ENCODE measurements at places on chromosomes 6 and 20.

DNA sequence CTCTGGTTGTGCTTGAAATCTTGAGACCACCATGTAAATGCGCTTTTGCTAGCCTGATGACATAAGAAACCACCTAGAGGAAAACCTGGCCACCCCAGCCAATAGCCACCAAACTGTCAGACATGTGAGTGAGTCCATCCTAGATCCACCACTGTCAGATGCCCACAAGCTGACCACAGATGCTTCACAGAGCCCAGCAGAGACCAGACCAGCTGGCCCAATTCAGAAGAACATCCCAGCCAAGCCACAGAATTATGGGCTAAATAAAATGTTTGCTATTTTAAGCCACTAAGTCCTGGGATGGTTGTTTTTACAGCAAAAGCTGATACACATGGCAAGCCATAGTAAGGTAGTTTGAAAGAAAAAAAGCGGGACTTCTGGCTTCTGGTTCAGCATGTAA lies 425.3 kb downstream of the KIF16B start:
- DNase-seq: no peak

GRCh38 chr6:107059606-107060005 lies 31.6 kb downstream of the MTRES1 start:
- no peak for DNase-seq

- no peak for DNase-seq
Observed at GRCh38 chr20:8633366-8633765, 435.5 kb upstream of the PLCB4 start.

GRCh38 chr6:73644030-73644429 lies 9.8 kb downstream of the SLC17A5 start:
- DNase-seq: no peak

- DNase-seq: no peak
Observed at GRCh38 chr6:131646249-131646670, 9.2 kb downstream of the ENPP3 start.

GRCh38 chr6:74087899-74088298 lies 391.9 kb downstream of the CD109 start:
- DNase-seq: no peak

DNA sequence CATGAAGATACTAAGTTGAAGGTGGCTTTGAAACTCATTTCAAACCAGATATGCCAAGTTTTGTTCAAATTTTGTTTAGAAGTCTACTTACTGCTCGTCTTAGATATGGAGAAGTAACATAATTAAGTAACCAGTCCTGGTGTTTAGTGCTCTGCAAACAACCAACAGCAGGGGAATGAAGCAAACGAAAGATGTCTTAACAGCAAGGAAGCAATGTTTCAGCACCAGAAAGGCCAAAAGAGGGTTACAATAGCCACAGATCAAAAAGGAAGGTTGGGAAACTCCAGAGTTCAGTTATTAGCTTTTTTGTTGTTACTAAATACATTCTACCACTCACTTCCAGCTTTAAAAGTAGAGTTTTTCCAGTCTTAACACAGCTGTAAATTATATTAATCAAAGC lies 45.1 kb downstream of the LHFPL5 start:
- no peak for DNase-seq

- no peak for DNase-seq
Observed at GRCh38 chr20:53881362-53881761, 189.0 kb downstream of the BCAS1 start.

- DNase-seq: peak; percentile 94
Observed at GRCh38 chr20:362271-363254, 15.7 kb downstream of the NRSN2 start.

DNA sequence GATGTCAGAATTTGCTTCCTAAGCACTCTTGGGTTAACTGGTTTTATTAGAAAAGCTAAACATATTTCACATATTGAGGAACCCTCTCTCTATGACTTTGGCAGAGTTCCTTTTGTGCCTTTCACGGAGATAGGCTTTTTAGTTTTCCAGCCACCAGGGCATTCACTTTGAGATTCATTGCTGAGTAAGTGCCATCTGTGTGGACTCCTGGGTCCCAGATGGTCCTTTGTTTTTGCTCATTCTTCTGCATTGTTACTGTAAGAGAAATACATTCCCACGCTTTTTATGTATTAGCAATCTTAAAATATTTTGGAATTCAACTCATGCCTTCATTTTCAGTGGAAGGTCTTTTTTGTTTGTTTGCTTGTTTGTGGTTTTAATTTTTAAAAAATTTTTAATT lies 76.3 kb upstream of the PHACTR2 start:
- no peak for DNase-seq

- no peak for DNase-seq
Observed at GRCh38 chr6:140641412-140641811, 1267.0 kb upstream of the CITED2 start.

- DNase-seq: no peak
Observed at GRCh38 chr6:15443119-15443830, 197.4 kb downstream of the JARID2 start.

DNA sequence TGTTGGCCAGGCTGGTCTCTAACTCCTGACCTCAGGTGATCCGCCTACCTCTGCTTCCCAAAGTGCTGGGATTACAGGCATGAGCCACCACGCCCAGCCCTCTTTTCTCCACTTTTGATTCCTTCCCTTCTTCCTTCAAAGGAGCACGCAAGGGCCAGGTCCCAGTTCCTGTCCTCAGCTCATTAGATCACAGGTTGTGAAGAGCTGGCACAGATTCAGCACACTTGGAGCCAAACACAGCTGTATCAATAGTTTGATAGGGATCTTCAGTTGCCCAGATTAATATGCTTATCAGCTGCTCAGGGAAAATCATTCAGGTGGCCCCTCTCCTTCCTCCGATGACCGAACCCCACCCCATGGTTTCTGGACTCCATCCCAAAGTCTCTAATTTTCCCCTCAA lies 14.4 kb upstream of the SLC22A23 start:
- no peak for DNase-seq

- no peak for DNase-seq
Observed at GRCh38 chr6:24879351-24879750, 56.4 kb downstream of the RIPOR2 start.

DNA sequence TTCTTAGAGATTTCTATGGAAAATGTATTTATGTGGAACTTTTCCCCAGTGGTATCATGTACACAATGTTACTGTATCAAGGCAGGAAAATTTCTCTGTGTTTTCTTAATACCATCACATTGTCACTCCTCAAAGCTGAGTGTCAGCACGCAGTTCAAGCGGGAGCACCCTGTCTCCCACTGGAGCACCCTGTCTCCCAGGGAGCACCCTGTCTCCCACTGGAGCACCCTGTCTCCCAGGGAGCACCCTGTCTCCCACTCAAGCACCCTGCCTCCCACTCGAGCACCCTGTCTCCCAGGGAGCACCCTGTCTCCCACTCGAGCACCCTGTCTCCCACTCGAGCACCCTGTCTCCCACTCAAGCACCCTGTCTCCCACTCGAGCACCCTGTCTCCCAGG lies 51.3 kb downstream of the PSMG4 start:
- DNase-seq: no peak

- DNase-seq: no peak
Observed at GRCh38 chr6:165705941-165706340, 42.9 kb upstream of the PDE10A start.

DNA sequence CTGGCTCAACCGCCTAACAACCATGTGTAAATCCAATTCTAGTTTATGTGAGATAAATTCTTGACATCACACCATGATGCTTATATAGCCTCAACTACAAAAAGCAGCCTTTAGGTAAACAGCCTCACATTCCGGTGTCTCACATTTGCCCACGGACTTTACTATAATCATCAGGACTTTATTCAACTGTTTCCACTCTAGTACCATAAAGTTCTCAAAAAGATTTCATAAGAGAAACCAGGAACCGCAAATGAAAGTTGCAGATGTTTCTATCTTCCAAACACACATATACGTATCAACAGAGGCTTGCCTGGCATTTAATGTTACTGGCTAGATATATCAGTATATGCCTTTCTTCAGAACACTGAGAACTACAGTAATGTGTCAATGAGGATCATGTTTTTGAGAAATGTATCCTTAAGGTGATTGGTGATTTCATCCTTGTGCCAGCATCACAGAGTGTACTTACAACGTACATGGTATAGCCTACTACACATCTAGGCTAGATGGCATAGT lies 80.0 kb downstream of the EPB41L2 start:
- DNase-seq: no peak

DNA sequence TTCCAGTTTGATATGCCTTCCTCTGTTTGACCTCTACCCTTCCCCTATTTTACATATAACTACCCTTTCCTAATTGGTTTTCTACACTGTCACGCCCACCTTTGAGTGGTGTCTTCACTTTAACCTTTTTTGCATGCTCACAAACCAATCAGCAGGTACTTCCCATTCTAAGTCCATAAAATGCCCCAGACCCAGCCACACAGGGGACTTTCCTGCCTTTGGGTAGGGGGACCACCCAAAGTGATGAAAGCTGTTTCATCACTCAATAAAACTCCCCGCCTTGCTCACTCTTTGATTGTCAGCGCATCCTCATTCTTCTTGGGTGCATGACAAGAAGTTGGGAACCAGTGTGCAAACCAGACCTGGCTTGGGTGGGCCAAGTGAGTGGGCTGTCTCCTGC lies 20.5 kb upstream of the SNRPC start:
- DNase-seq: no peak

DNA sequence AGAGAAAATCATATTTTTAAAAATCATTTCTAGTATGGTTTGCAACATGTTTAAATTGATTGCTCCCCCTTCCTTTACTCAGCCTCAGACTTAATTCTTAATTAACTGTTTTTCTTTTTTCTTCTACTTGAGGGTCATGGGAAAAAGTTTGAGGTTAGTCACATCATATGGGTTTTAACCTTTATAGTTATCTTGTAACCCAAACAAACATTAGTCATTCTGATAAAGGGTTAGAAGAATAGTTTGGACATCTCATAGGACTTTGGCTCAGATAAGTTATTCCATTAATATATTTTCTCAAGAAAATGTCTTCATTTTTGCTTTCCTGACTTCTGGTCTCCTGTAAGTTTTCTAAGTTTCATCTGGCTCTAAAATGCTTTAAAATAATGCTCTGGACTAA lies 34.5 kb upstream of the TSPYL1 start:
- DNase-seq: no peak

GRCh38 chr6:136464874-136465273 lies 85.3 kb downstream of the MAP7 start:
- no peak for DNase-seq

DNA sequence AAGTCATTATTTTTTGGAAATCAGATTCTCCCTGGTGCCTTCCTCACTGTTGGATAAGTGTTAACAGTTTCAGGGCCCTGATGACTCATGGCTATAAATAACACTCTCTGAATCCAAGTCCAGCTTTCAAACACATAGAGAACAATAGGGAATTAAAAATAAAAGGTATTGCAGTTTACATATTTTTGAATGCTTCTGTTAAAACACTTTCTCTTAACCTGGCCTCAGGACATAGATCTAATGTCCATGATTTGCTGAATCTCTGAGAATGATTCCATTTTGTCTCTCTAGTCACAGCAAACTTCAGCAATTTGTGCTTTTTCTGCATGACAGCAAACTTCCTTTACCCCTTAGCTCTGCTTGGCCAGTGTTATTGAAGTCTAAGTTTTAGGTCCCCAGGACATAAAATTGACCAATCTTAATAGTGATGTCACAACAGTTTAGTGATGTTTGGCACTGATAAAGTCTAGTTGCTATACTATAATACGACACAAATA lies 1192.4 kb upstream of the CITED2 start:
- DNase-seq: no peak

DNA sequence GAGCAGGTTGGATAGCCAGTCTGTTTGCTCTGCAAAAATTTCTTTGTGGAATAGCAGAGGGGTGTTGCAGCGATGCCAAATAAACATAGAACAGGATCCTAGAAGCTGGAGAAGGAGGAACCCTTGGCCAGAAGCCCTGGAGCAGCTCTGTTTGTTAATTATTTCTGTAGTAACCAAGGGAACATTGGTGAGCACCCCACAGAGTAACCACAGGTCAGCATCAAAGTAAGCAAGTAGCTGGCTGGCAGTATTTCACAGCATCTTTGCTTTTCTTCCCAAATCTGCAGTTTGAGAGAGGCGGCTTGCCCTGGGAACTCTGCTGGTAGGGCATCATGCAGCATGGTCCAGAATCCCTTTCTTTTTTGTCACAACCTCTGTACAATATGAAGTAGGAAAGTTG lies 12.7 kb upstream of the APMAP start:
- peak; percentile 27 for DNase-seq

- DNase-seq: no peak
Observed at GRCh38 chr6:83510791-83511190, 1.5 kb upstream of the PRSS35 start.

DNA sequence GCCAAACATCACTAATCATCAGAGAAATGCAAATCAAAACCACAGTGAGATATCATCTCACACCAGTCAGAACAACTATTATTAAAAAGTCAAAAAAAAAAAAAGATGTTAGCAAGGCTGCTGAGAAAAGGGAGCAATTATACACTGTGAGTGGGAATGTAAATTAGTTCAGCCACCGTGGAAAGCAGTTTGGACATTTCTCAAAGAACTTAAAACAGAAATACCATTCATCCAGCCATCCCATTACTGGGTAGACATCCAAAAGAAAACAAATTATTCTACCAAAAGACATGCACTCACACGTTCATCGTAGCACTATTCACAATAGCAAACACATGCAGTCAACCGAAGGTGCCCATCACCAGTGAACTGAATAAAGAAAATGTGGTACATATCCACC lies 213.9 kb downstream of the TTLL2 start:
- DNase-seq: no peak

GRCh38 chr20:58111310-58112016 lies 117.0 kb downstream of the ANKRD60 start:
- no peak for DNase-seq

GRCh38 chr6:7587631-7588100 lies 2.3 kb upstream of the SNRNP48 start:
- DNase-seq: no peak

GRCh38 chr6:14748679-14749078 lies 497.2 kb upstream of the JARID2 start:
- no peak for DNase-seq

DNA sequence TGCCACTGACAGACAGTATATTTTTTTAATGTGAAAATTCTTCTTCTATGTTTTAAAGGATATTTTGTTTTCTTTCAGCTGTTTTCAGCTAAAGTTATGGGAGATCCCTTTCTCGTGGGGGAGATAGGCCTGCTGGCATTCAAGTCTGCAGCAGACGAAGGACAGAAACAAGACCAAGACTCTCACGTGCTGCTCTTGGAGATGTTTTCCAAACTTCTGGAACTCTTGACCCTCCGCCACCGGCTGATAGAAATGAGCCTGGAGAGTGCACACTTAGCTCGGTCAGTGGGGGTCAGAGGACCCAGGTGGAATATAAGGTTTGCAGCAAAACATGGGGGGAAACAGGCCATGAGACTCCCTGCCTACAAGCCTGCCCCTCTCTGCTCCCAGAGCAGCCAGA lies 120.5 kb downstream of the CD164 start:
- no peak for DNase-seq

GRCh38 chr6:13120483-13121482 lies 207.6 kb downstream of the TBC1D7 start:
- DNase-seq: no peak

GRCh38 chr6:21634582-21634981 lies 41.0 kb downstream of the SOX4 start:
- DNase-seq: no peak

- peak; percentile 73 for DNase-seq
Observed at GRCh38 chr6:159169193-159169555, at the start of gene FNDC1. TSS of gene FNDC1 (plus strand) at chr6:159169400. CDS start at chr6:159169597, 197 bp downstream.
